LoVo (cell line): ENCODE measurements at places on chromosomes 13 and 19.

GRCh38 chr13:112112534-112113276 is 45.8 kb downstream of the SOX1 start:
- DNase-seq = peak; percentile 60

- no peak for DNase-seq
Measured at GRCh38 chr13:31225998-31226675, 26.4 kb downstream of the B3GLCT start.

DNA sequence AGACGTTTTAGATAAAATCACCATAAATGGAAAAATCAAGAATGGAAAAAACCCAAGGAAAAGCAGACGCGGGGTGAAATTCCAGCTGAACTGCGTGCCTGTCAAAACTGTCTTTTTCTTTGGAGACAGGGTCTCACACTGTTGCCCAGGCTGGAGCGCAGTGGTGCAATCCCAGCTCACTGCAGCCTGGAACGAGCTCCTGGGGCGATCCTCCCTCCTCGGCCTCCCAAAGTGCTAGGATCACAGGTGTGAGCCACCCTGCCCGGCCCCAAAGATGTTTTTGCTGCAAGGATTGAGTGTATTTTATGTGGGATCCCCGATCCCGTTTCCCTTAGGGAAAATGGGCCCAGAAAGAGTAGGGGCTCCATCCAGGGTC is 875 bp upstream of the PEAK3 start:
- no peak for DNase-seq

DNA sequence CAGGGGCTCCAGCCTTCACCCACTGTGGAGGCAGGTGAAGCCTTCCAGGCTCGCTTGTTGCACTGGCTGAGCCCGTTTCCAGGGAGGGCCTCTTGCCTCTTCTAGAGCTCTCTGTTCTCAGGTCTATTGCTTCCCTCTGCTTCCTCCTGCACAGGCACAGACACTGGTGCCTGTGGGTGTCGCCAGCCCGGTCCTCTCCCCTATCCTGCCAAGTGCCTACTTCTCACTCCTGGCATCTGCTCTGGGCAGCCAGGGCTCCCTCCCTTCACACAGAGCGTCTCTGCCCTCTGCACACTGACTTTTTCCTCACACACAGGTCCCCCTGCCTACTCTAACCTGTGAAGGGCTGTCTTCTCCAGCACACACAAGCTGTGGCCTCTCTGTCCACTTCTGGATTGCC is 60.3 kb downstream of the SLC7A9 start:
- DNase-seq = no peak

- no peak for DNase-seq
Measured at GRCh38 chr13:66888698-66889097, 341.4 kb downstream of the PCDH9 start.

- peak; percentile 44 for DNase-seq
Measured at GRCh38 chr19:29098863-29099481, 114.0 kb downstream of the UQCRFS1 start.

- DNase-seq = peak; percentile 78
Measured at GRCh38 chr13:112113348-112113747, 46.4 kb downstream of the SOX1 start.

- DNase-seq = no peak
Measured at GRCh38 chr13:47094734-47095434, 198.0 kb upstream of the HTR2A start.

- DNase-seq = no peak
Measured at GRCh38 chr13:84927442-84928169, 871.6 kb downstream of the SLITRK6 start.

DNA sequence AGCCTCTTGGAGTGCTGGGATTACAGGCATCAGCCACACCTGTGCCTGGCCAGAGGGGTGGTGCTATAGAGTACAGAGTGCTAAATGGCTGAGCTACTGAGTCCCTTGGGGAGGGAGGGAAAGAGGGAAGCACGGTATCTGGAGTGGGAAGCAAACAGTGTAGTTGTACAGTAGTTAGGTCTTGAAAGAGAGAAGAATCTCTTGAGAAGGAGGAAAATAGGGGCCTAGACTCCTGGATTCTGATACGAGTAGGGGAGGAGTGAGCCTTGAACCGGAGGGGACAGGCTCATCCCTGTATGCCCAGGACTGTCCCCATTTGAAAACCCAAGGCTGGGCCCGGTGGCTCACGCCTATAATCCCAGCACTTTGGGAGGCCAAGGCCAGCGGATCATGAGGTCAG is 5.1 kb downstream of the MYADM start:
- DNase-seq = no peak

DNA sequence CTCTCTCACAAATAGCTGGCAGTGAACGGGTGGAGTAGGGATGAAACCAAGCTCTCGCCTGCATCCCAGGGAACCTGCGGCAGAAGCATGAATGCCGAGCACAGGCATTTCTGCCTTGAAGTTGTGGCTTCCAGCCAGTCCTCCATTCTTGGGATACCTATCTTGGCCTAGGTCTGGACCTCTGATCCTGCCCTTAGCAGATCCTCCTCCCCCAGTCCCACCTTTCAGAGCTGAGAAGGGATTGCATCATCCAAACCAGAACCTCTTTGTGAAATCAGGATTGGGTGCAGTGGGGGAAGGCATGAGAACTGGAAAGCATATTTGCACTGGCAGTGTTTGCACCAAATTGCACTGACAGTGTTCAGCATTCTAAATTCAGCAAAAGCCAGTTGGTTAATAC is 5.8 kb downstream of the ZNF780A start:
- DNase-seq = no peak

DNA sequence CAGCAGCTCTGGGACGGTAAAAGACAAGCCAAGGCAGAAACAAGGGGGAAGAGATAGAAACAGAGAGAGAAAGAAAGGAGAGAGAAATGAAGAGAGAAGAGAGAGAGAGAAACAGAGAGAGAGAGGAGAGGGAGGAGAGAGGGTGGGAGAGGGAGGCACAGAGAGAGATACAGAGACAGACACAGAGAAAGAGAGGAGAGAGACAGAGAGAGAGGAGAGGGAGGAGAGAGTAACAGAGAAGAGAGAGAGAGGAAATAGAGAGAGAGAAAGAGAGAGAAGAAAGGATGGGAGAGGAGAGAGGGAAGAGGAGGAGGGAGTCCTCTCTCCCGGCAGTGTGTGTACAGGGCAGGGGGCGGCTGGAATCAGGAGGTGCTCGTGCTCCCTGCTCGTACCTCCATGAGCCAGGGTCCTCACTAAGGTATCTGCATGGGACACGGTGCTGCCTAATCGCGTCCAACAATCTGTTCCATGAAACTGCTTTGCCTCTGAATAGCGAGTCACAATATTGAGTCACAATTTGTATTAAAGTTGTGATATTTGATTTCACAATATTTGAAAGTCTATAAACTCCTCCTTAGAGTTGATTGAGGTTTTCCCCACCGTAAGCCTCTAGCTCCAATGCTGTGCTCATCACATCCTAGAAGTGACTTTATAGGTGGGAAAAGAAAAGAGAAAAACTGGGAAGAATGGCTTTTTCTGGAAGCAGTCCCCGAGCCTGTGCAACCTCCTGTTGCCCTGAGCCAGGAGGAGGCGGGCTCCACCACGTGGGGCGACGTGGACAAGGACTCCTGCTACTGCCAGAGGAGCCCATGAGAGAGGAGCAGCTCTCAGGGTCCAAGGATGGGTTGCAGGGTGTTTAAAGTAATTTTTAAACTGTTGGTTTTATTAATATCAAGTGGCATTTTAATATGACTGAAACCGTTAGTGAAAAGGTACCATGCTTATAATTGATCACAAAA is 81.7 kb upstream of the ARHGEF7 start:
- no peak for DNase-seq

DNA sequence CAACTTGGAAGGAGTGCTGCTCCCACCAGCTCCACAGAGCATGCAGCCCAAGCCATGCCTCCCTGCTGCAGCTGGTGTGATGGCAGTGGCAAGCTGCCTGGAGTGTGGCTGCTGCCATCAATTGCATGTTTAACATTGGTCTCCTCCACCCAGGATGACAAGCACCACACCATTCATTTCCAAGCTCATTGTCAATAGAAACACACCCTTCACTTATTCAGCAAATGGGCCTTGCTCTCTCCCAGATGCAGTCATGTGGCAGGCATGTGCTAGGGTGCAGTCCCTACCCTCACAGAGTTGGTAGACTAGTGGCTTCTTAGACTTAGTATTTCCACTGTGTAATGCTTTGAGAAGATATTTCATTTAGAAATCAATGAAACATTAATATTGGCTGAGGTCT is 70.8 kb upstream of the FGF14 start:
- no peak for DNase-seq

- DNase-seq = no peak
Measured at GRCh38 chr13:31903111-31903815, 128.3 kb upstream of the FRY start.

GRCh38 chr19:52735734-52736133 is 890 bp upstream of the ZNF611 start:
- peak; percentile 62 for DNase-seq

- DNase-seq = no peak
Measured at GRCh38 chr19:29484876-29485275, 40.9 kb upstream of the VSTM2B start.

DNA sequence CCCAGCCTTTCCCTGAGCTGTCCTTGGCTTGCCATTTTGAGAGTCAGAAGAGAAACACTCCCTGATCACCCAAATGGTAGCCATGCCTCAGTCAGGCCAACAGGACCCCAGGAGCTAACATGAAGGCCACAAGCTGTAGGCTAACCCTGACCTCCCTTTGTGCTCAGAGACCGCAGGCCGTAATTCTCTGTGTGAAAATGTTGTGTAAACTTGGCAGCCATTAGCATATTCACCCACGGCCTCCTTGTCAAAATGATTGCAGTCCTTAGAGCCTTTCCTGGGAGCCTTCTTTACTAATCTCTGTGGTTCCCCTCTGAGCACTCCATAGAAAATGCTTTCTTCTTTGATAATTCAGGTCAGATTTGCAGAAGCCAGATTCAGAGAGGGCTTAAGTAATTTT is 418.9 kb downstream of the COG6 start:
- DNase-seq = no peak

DNA sequence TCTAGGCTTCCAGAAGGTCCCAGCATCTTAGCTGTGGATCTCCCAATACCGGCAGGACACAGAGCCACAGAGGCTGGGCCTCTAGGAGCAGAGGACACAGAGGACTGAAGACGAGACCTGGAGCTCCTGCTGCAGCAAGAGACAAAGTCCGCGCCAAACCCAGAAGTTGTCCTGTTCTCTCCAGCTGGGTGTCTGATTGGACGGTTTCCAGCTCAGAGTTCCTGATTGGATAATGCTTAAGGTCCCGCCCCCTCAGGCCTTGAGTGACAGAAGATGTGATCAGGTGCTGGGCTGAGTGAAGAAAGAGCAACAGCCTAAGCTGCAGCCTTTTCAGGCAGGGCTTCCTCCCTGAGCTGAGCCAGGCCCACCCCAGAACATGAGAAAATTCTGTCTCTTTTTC is 59.9 kb upstream of the ZNF85 start:
- DNase-seq = no peak

- DNase-seq = no peak
Measured at GRCh38 chr19:49930483-49931011, 1.2 kb upstream of the NUP62 start.
